ENCODE measurements at places on chromosomes 3 and 15. TPM values are rescaled to one million over a fixed set of nuclear protein-coding genes. Genes with fewer than 3 reads are reported as not detected.
A peak's percentile ranks its signal among the peaks of the same experiment; 100 is the strongest.

Gene PLSCR2
- total RNA-seq: 0.39 TPM

- no peak overlapping the region for H3K27ac ChIP-seq
- H3K36me3 ChIP-seq: peaks cover 11% of the 10 kb centered on the region
- H3K4me1 ChIP-seq: peaks cover 28% of the 10 kb centered on the region
- H3K27me3 ChIP-seq: no peaks in the 10 kb centered on the region
- DNase-seq: no peak
Observed at GRCh38 chr3:43432462-43432861, 146.1 kb downstream of the SNRK start.

- H3K36me3 ChIP-seq: no peaks in the 10 kb centered on the region
- H3K27ac ChIP-seq: peak overlapping the region; percentile 69
Observed at GRCh38 chr3:169173231-169173630, 490.3 kb downstream of the MECOM start.

DNA sequence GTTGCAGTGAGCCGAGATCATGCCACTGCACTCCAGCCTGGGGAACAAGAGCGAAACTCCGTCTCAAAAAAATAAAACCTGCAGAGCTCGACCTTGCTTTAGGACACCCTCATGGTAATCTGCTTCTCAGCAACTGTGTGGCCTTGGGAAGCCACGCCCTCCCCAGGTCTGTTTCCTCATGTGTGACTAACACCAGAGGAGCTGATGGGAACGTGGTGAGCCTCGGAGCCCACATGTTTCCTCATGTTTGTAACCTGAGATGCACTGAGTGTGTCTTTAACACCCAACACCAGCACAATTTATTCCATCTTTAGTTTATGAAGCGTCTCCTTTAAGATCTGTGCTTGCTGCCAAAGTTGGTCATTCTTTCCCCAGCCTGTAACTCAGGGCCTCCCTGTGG, 142.8 kb downstream of the OCA2 start:
- H3K4me3 ChIP-seq: no peak overlapping the region
- no peaks in the 10 kb centered on the region for H3K27me3 ChIP-seq
- DNase-seq: no peak
- H3K27ac ChIP-seq: no peak overlapping the region
- H3K4me1 ChIP-seq: no peaks in the 10 kb centered on the region

GRCh38 chr3:35488526-35488925, 150.8 kb upstream of the ARPP21 start:
- no peak for DNase-seq
- no peak overlapping the region for H3K27ac ChIP-seq
- H3K4me1 ChIP-seq: peaks cover 19% of the 10 kb centered on the region
- H3K27me3 ChIP-seq: no peaks in the 10 kb centered on the region
- H3K36me3 ChIP-seq: no peaks in the 10 kb centered on the region
- no peak overlapping the region for H3K4me3 ChIP-seq

Gene H1-8
- total RNA-seq: not detected

DNA sequence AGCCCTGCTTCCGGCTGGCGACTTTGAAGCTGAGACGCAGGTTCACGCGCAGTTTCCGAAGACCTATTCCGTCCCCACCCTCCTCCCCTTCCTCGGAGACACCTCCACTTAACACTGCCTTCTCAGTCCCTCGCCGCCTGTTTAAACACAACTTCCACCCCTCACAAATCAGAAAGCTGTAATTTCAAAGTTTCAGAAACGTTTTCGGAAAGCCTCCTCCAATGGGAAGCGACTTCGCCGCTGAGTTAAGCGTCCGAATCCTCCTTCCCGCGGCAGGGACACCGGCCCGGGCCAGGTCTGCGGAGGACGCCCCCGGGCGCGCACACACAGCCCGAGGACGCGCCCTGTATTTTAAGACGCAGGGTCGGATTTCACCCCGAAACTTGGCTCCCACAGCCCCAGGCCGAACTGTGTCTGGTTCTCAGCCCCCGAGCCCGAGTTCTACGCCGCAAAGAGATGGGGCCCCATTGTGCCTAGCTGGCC, 559 bp upstream of the LRRN1 start:
- H3K27ac ChIP-seq: peak overlapping the region; percentile 98
- H3K4me3 ChIP-seq: peak overlapping the region; percentile 89
- peaks cover 37% of the 10 kb centered on the region for H3K4me1 ChIP-seq
- H3K27me3 ChIP-seq: peaks cover 22% of the 10 kb centered on the region

GRCh38 chr15:88574655-88575054, 28.2 kb upstream of the DET1 start:
- peaks cover 9% of the 10 kb centered on the region for H3K4me1 ChIP-seq
- H3K27ac ChIP-seq: no peak overlapping the region
- H3K27me3 ChIP-seq: no peaks in the 10 kb centered on the region
- no peaks in the 10 kb centered on the region for H3K36me3 ChIP-seq
- no peak for DNase-seq

Data from WTC11 (cell line).